ENCODE measurements at places on chromosomes 5 and 9. TPM values are rescaled to one million over a fixed set of nuclear protein-coding genes. Genes with fewer than 3 reads are reported as not detected.

The BTNL3 gene
- total RNA-seq: not detected

The STX17 gene
- total RNA-seq: 11.5 TPM

The PCDHA7 gene
- 0.15 TPM for total RNA-seq

The ADRA1B gene
- total RNA-seq: 8.3 TPM

The IL5 gene
- not detected for total RNA-seq

The MCIDAS gene
- total RNA-seq: 2.9 TPM

The PKD2L2 gene
- total RNA-seq: not detected

The FANCC gene
- total RNA-seq: 17.8 TPM

The C6 gene
- 0.13 TPM for total RNA-seq

The TLE1 gene
- 12.9 TPM for total RNA-seq

The SH3TC2 gene
- 0.33 TPM for total RNA-seq

The DPYSL3 gene
- total RNA-seq: 1.1 TPM

The SIT1 gene
- not detected for total RNA-seq

The SNCB gene
- 0.77 TPM for total RNA-seq

The IFNB1 gene
- not detected for total RNA-seq

The NFIB gene
- 26.7 TPM for total RNA-seq

The SOHLH1 gene
- not detected for total RNA-seq

All from Panc1 (cell line).